Muscle of leg (tissue), 16 donors: ENCODE measurements at places on chromosomes 4 and X. TPM values are rescaled to one million over a fixed set of nuclear protein-coding genes. Genes with fewer than 3 reads are reported as not detected.

DNA sequence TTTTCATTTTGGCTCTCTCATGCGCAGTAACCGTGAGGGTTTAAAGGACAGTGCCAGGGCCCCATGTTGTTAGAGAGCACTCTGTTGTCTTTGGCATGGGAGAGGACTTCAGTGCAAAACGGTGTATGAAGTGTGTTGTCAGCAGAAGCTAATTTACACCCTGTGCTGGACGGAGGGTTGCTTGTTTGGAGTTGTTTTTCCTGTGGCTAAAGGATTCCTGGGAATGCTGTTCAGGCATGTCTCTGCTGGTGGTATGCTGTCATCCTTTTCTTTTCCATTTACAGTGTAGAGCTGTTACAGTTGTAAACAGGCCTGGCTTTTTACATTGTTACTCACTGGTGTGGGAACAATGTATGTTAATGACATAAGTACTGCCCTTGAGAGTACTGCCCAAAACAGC is 206.3 kb downstream of the CBR4 start:
- DNase-seq = no peak

DNA sequence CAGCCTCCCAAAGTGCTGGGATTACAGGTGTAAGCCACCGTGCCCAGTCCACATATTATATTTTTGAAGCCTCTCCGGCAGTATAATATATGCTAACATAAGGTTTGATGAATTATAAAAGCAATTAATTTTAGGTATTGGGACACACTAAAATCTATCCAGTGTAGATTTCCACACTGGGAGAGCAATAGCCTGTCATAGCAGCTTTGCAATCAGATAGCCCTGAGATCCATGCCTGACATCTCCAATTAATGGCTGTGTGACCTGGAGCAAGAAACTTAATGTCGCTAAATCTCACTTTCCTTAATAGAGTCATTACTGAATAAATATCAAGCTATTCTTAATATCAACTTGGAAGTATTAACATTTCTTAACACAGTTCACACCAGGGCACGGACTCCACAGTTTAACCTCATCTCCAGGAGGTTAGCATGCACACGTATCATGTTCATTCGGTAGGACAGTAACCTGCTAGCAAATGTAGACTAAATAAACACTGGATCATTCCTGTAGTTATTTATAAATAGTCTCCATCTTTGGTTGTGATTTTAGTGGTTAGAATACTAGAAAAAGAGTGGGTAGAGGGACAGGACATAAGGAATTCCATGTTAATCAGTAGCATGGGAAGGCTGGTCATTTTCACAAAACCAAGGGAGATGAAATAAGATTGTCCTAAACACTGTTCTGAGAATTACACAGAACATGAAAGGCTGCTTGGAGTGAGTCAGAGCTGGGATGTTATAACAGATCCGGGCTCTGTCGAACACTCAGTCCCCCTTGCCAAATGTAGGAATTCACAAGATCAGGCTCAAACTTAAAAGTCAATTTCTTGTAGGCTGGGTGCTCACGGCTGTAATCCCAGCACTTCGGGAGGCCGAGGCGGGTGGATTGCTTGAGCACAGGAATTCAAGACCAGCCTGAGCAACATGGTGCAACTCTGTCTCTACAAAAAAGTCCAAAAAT is 254.7 kb downstream of the PALLD start:
- no peak for DNase-seq

GRCh38 chrX:53128097-53128749 is 34.3 kb downstream of the KANTR start:
- DNase-seq = no peak

DNA sequence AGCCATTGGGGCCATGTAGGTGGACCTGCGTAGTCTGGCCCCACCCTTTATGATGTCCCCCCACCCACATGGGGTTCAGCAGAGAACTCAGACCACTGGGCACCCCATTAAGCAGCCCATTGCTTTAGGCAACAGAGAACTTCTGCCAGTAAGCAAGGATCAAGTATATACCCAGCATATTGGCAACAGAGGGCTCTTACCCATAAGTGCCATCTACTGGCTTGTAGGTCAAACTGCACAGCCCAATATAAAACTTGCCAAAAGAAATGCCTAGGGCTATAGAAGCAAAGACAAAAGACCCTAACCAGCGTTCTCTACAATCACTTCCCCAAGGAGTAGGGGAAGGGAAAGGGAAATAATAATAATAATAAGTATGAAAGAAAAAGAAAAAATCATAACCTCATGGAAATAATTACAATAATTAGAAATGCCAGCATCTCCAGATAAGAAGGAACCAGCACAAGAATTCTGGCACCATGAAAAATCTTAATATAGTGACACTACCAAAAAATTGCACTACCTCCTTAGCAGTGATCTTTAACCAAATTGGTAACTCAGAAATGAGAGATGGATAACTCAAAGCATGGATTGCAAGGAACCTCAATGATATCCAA is 1090.7 kb downstream of the FAT4 start:
- DNase-seq = no peak

GRCh38 chr4:86999136-86999643 is 64.4 kb downstream of the AFF1 start:
- no peak for DNase-seq

- no peak for DNase-seq
Observed at GRCh38 chr4:26870576-26871262, 10.1 kb downstream of the STIM2 start.

DNA sequence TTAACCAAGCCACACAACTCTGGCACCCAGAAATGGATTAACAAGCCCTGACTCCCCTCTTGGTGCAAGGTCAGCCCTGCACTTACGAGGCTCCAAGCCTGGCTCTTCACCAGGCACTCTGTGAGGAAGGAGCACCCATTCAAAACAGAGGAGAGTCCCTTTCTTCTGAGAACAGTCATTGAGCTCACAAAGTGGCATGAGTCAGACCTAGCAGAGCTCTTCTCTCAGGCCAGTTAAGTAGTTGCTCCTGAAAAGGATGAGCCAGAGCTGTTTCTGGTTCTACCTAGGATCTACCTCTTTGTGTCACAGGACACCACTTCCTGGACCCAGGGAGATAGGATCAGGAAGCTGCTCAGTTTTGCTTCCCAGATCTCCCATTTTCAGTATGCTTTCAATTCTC is 48.2 kb downstream of the EVC2 start:
- no peak for DNase-seq

- DNase-seq = peak; percentile 81
Observed at GRCh38 chr4:17206829-17207801, 304.8 kb downstream of the QDPR start.

GRCh38 chr4:127606823-127607222 is 25.9 kb upstream of the INTU start:
- DNase-seq = no peak

GRCh38 chr4:157314906-157315305 is 94.4 kb downstream of the GRIA2 start:
- no peak for DNase-seq

DNA sequence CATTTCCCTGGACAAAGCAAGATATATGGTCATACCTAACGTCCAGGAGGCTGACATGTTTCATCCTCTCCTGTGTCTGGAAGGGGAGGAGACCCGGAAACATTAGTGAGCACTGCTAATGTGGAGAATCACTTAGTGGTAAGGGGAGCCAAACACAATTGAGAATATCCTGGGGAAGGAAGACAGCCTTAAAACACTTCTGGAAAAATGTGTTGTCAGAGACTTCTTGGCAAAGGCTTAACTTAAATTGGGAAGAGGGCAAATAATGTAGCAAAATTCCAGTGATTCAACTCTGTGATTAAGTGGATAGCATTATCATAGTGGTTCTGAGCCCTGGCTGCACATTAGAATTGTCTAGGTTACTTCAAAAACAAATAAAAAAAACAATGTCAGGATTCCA is 39.5 kb downstream of the SPARCL1 start:
- DNase-seq = peak; percentile 88

- no peak for DNase-seq
Observed at GRCh38 chrX:76987381-76987780, 459.8 kb upstream of the FGF16 start.

- no peak for DNase-seq
Observed at GRCh38 chrX:46072791-46073190, 472.4 kb downstream of the ZNF674 start.

- DNase-seq = no peak
Observed at GRCh38 chr4:58119298-58119697, 1009.1 kb upstream of the IGFBP7 start.

GRCh38 chrX:44874420-44875184 is 1.6 kb downstream of the KDM6A start:
- DNase-seq = peak; percentile 74

DNA sequence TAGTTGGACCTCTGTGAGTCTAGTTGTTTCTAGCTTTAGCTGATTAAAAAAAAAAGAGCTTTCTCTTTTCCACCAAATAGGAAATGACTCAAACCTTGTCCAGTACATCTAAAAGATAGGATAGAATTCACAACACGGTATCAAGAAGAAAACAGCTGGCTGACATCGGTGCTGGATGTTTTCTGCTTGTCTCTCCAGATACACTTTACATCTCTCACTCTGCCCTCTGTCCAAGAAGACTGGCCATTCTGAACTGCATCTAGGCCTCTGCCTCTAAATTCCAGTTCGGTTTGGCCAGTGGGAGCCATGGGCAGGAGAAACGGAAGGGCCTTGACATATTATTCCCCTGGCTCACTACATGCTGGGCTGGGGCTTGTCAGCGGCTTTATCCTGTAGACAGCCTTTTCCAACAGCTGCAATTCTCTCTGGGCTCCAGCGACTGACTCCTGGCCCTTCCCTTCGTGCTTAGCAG is 57.3 kb upstream of the SHISA3 start:
- DNase-seq = peak; percentile 32

DNA sequence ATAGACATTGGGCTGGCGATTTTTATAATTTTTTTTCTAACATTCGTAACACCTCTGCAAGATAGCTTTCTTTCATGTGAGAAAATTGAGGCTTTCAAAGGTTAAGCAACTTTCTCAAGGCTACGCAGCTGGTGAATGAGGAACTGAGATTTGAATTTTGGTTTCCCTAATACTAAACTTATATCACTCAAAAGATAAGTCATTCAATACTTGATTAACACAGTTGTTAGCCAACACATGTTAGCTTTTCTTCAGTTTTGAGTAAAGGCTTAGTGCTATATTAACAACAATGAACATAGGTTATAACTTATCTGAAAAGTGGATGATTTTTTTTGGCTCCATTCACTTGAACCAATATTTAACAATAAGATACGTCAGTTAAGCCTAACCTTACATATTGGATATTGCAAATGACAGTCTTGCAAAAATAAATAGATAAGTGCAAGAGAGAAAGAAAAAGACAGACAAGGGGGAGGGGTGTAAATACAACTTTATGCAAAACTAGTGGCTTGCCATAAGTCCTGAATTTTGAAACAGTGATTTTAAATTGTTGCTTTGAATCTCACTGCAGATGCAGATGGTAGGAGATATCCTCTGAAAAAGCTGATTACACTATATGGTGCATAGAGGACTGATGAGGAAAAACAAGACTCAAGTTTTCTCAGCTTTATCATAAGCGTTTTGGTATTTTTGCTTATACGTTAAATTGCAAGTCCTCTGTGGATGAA is 11.1 kb upstream of the GPM6A start:
- no peak for DNase-seq

DNA sequence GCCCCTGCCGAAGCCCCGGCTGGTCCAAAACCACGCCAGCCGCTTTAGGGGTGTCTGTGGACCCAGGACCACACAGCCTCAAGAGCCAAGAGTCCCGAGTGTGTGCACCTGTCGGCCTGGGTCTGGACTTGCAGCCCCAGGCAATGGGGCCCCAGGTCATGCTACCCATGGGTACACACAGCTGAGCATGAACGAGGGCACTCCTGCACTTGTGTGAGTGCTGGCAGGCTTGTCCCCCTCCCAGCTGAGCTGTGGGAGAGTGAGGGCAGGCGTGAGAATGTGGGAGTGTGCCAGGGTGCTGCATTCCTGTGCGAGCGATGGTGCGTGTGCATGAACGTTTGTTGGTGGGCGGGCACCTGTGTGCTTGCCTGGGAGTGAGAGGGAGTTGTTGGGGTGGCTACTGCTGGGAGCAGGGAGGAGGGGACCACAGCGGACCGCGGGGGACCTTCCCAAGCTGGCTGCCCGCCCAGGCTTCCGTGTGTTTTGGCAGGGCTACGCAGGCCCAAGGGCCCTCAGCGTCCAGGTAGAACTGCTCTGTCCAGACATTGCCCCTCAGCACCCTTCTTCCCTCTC is 30.8 kb downstream of the BLOC1S4 start:
- no peak for DNase-seq

GRCh38 chr4:126344472-126344871 is 1029.7 kb downstream of the FAT4 start:
- no peak for DNase-seq

DNA sequence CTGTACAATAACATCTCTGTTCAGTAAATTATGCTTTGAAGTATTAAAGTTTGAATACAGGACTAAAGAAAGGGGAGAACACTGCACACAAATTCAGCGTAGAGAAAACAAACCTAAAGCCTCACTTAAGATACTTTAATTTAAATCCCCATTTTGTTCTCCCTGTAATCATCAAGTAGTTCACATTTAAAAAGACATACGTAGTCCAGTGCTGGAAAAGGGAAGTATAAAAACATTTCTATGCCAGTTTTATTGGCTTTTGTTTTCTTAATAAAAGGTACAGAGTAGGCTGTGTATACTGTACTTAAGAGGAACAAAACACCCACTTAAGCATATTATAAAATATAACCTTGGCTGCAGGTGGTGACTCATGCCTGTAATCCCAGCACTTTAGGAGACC is 101.6 kb downstream of the FGF16 start:
- DNase-seq = no peak

- DNase-seq = no peak
Observed at GRCh38 chr4:39324446-39324845, 41.7 kb downstream of the RFC1 start.

GRCh38 chr4:25532591-25532990 is 123.1 kb upstream of the SLC34A2 start:
- DNase-seq = no peak

- DNase-seq = no peak
Observed at GRCh38 chr4:67558493-67558892, at the start of gene STAP1. Gene STAP1, plus strand, starts transcription at chr4:67558727. Its CDS starts 83 bp downstream, at chr4:67558810.

- no peak for DNase-seq
Observed at GRCh38 chr4:184958127-184958922, 60.0 kb upstream of the HELT start.

TRIM60 gene
- polyA plus RNA-seq = not detected

MID1IP1 gene
- polyA plus RNA-seq = 15.9 TPM

RTL3 gene
- polyA plus RNA-seq = 1.9 TPM

MAGEB1 gene
- not detected for polyA plus RNA-seq

HTN3 gene
- polyA plus RNA-seq = not detected

GAGE1 gene
- polyA plus RNA-seq = not detected

VCX3A gene
- polyA plus RNA-seq = not detected

PNMA5 gene
- not detected for polyA plus RNA-seq

TKTL1 gene
- 0.30 TPM for polyA plus RNA-seq

PNMA6A gene
- 3.1 TPM for polyA plus RNA-seq

SOX3 gene
- polyA plus RNA-seq = not detected

NHSL2 gene
- polyA plus RNA-seq = 8.1 TPM

TEC gene
- 0.45 TPM for polyA plus RNA-seq

STATH gene
- polyA plus RNA-seq = not detected

MAGEA4 gene
- 0.14 TPM for polyA plus RNA-seq

TEX13C gene
- polyA plus RNA-seq = not detected

DRD5 gene
- polyA plus RNA-seq = 0.24 TPM
